A172 (cell line): ENCODE measurements at places on chromosomes 12 and 14. TPM values are rescaled to one million over a fixed set of nuclear protein-coding genes. Genes with fewer than 3 reads are reported as not detected.

Gene TEX52
- total RNA-seq: not detected in 2 replicates

DNA sequence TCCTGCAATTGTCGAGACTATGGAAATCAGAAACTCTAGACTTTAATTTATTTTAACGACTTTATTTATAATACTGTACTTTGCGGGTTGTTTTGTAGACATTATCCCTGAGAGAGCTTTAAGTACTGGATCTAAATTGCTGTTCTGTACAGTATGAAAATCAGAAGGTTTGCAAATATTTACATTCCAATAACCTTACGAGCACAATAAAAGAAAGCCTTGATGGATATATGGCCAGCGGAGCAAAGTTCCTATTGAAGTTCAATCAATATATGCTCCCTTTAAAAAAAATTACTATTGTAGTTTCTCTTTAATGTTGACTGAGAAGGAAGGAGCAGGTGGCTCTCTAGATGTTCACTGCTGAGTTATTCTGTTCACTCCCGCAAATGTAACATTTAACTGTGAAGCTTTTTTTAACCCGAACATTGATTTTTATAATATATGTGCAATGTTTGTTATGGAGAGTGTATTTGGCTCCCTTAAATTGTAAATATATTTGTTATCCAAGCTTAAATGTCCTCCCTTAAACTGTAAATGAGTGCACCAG is 235.3 kb downstream of the PLCZ1 start:
- no peak for DNase-seq

GRCh38 chr14:100419856-100420255 is 96.7 kb downstream of the SLC25A47 start:
- no peak for DNase-seq

Gene NUDT14
- total RNA-seq: 19.9 and 23.1 TPM in 2 replicates

DNA sequence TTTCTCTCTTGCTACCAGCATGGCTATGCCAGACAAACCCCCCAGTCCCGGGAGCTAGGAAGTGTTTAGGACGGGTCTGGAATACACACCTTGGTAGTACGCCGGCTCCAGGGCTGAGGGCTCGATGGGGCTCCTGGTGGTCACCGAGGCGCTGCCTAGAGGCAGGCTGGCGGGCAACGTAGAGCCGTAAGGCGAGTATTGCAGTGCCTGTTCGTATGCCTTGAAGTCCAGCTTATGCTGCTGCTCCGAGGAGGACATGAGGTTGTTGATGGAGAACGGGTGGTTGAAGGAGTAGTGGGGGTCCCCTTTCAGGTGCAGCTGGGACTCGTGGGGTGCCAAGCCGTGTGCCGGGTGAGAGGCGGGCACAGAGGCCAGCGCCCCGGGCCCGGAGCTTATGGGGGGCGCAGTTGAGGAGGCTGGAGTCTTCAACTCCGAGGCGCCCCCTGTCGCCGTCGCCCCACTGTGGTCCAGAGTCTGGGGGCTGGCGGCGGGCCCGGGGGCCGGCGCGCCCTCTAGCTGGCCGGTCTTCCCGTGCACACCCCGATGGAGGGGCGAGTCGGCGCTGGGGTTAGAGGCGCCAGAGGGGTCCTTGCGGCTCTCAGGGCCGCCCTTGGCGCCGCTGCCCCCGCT is 3.6 kb downstream of the FOXA1 start:
- DNase-seq: no peak

DNA sequence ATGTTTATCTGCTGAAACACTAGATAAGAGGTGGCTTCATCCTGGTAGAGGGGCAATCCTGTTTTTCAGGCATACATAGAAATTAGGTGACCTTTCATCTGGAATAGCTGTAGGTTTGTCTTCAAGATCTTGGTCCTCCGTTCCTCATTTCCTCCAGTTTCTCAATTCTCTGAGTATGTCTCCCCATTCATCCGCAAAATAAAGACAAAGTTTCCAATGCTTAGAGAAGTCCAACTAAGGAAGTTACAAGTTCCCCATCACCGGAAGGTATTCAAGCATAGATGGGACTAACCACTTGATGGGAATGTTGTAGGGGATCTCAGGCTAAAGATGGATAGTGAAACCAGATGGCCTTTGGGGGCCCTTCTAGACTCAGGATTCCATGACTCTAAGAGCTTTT is 34.3 kb downstream of the ERG28 start:
- no peak for DNase-seq

DNA sequence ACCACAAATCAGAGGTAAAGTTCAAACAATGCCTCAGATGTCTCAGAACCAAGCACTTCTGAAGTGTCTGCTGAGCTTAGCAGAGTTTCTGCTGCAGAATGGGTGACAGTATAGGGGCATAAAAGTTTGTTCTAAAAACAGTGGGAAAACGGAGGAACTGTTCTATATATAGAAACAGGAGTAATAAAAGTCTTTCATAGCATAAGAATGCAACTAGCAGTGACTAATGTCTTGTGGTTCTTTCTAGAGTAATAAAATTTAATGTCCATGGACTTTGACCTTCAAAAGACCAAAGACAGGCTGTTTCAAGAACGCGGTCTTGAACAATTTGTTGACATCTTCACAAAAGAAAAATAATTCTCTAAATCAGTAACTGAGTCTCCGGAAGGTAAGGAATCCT is 107.5 kb upstream of the FAR2 start:
- peak; percentile 79 for DNase-seq

Gene IKZF4
- 1.4 and 2.4 TPM in 2 replicates for total RNA-seq

- no peak for DNase-seq
Observed at GRCh38 chr12:26212396-26212795, 17.0 kb downstream of the SSPN start.

GRCh38 chr12:11661491-11662089 is 12.1 kb downstream of the ETV6 start:
- DNase-seq: no peak

Gene HRK
- 0.55 and 0.86 TPM in 2 replicates for total RNA-seq

- no peak for DNase-seq
Observed at GRCh38 chr14:71597955-71598660, 334.1 kb upstream of the RGS6 start.

- peak; percentile 66 for DNase-seq
Observed at GRCh38 chr14:55699131-55700057, 119.4 kb downstream of the KTN1 start.

DNA sequence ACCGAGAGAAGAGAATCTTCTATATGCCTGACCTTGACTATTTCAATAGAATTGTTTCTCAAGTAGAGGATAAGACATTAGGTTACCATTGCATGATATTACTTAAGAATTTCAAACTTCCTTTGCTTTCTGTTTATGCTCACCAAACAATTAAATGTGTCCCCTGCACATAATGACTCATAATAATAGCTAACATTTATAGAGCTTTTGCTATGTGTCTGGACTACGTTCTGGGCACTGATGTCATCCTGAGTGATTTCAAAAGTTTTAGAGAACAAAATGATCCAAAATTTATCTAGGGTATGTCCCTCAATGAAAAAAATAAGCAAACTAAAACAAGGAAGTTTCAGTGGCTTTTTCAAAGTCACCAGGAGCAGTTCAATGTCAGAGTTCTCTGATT is 38.8 kb downstream of the SLC15A5 start:
- no peak for DNase-seq

Gene SERPINA9
- total RNA-seq: 0.34 TPM in 1 of 2 replicates, not detected in the other

GRCh38 chr12:117331691-117332090 is 29.7 kb downstream of the NOS1 start:
- DNase-seq: no peak
